Activated CD4-positive, CD25-positive, alpha-beta regulatory T cell treated with anti-CD3 and anti-CD28 coated beads, Interleukin-2, amount 50 U/mL, for 16 hours (primary cell): ENCODE measurements at places on chromosomes 3 and 15.

DNA sequence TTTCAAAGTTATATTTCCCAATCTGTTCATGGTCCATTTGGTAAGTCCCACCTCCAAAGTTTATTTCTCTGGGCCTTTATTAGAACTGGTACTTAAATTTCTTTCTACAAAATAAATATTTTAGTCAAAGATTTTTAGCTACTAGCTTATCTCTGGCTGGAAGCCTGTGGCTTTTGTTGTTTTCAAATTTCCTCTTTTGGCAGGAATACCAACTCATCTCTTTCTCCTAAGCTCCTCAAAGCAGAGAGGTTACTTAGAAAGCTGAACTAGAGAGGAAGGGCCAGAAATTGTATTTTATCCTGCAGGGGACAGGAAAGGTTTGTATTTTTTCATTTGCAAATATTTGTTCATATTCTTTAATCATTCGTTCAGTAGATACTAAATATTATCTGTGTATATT is 227.8 kb downstream of the TBL1XR1 start:
- no peak for DNase-seq

- no peak for DNase-seq
Observed at GRCh38 chr3:125119752-125120378, 64.1 kb upstream of the HEG1 start.

- no peak for DNase-seq
Observed at GRCh38 chr15:27065151-27065550, 94.2 kb downstream of the GABRG3 start.

GRCh38 chr15:67852418-67852817 is 12.6 kb upstream of the RNU6-1 start:
- DNase-seq = no peak

GRCh38 chr15:63530752-63531299 is 26.4 kb downstream of the USP3 start:
- no peak for DNase-seq

DNA sequence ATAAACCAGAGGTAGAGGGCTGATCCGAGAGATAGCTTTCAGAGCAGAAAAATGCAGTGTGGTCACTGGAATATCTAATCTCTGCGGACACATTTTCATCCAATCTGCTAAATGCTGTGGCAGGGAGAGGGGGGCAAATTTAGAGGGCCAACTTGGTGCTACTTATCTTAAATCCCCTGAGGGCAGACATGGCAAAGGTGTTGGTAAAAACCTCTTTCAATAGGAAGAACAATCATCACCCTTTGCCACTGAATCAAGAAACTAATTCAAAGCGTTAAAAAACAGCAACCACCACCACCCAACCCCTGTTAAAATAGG is 152.9 kb downstream of the MECOM start:
- no peak for DNase-seq

DNA sequence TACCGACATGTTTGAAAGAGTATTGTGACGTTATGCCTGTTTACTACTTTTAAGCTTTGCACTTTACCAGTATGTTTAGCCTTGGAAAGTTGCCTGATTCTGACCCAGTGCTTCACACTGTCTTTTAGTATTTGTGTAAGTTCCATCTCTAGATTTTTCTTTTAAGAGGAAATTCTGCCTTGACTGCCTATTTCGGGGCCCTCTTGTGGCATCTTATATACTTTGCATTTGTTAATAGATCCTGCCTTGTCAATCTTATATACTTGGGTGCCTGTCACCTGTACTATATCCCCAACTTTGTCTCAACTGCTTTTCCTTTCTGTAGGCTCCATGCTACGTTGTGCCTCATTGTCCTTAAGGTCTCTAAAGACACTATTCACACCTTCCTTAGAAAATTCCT is 244.6 kb downstream of the STXBP5L start:
- no peak for DNase-seq

- no peak for DNase-seq
Observed at GRCh38 chr15:100994597-100995446, 75.7 kb downstream of the LRRK1 start.

GRCh38 chr15:40500568-40501330 is 30.0 kb downstream of the CHST14 start:
- no peak for DNase-seq

GRCh38 chr3:177451301-177451750 is 254.0 kb upstream of the TBL1XR1 start:
- DNase-seq = no peak

DNA sequence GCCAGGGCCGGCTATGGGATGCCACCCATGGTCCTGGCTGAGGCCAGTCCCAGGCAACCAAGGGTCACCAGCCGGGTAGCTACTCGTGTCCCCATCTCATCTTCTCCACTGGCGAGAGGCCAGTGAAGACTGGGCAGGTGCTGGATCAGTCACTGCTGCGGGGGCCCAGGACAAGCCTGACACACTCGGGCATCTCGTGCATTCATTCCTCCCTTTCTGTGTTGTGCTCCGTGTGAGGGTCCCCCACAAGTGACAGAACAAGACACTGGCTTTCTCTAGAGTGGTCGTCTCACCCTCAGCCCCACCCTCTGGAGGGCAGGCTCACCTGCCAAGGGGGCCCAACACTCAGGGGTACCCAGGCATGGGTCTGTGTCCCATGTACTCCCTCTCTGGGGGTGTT is 48.4 kb downstream of the ROPN1B start:
- no peak for DNase-seq
